ENCODE measurements at places on chromosomes 3 and 15.

DNA sequence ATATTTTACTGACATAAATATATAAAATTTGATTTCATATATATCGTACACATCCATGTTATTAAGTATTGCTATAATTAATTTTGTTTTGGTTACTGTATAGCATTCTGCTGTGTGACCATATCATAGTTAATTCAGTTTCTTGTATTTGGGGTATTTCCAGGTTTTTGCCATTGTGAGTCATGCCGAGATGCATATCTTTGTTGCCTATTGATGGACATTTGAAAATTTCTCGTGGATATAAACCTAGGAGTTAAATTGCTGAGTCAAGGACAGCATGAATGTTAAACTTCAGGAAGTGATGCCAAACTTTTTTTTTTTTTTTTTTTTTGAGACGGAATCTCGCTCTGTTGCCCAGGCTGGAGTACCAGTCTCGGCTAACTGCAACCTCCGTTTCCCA lies 33.7 kb upstream of the GPR171 start:
- no peak for DNase-seq

DNA sequence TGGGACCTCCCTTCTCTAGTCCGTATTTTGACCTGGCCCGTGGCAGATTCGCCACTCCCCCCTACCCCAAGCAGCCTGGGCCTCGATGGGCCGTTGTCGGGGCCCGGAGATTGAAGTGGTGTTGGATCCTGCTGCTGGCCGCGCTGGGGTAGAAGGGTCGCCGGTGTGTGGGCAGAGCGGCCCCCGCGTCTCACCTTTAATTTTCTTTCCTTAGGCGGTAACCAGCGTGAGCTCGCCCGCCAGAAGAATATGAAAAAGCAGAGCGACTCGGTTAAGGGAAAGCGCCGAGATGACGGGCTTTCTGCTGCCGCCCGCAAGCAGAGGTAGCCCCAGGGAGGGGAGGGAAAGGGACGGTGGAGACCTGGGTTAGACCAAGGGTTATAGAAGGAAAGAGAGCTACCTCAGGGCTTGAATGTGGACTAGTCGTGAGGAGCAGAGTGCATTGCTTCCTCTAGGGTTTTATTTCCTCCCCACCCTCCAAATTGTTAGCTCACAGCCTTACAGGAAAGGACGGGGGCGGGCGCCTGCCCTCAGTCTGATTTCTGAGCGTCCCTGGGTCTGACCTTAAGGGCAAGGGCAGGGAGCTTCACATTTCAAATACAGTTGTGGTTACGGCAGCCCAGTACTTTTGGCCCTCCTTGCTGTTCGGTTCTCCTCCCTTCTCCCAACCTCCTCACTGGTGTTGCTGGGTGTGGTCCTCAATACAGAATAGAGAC lies 799 bp downstream of the SERF2 start:
- DNase-seq, result peak; percentile 26

- no peak for DNase-seq
These were observed 15.0 kb downstream of the RNF111 start for GRCh38 chr15:59002418-59002859.

DNA sequence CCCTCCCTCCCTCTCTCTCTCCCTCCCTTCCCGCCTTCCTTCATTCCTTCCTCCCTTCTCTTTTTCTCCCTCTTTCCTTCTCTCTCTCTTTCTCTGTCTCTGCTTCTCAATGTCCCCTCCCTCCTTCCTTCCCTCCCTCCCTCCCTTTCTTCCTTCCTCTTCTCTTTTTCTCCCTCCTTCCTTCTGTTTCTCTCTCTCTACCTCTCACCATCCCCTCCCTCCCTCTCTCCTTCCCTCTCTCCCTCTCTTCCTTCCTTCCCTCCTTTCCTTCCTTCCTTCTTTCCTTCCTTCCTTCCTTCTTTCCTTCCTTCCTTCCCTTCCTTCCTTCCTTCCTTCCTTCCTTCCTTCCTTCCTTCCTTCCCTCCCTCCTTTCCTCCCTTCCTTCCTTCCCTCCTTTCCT lies 504.6 kb downstream of the EPHA3 start:
- DNase-seq, result no peak

DNA sequence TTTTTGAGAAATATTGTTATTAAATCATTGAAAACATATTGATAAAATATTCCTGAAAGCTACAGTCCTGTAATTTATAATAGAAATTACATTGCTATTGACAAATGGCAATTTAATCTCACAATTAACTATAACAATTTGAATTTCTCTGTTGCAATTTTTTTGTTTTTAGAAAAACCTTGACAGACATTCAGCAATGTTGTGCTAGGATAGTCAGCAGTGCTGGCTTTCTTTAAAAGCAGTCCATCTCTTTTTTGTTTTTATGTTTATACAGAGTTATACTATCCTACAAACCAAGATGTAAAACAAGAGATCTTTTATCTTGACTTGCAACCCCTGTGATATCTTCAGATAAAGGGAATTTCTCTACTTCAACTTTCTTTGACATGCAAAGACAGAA lies 93.1 kb downstream of the TUSC7 start:
- DNase-seq, result no peak

DNA sequence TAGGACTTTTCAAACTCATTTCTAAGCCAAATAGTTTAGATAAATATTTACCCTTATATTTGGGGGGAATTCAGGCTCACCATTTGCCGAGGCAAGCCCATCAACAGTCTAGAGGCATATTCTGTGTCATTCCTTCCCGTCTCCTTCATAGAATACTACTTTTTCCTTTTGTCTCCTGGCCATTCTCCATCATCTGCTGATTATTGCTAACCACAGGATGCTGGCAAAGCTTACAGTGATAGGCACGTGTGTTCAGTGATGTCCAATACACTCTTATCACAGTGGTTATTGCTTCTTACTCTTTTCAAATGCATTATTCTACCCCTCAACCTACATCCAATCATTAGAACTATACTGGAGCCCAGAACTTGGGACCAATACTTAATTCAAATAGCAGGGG lies 130.6 kb upstream of the ZBED2 start:
- no peak for DNase-seq

DNA sequence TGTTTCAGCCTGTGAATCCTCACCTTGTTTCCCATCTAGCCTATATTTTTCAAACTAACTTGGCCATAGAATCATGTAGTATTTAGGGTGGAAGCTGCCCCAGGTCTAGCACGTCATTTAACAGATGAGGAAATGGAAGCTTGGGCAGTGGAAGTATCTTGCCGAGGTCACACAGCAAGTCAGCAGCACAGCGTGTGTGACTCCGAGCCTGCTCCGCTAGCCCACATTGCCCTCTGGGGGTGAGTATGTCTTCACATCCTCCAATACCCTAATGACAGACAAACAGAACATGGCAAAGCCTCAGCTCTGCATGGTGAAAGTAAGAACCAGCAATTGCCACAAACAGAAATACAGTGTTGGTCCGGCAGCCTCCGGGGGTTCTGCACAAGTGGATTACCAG lies 2.2 kb upstream of the CCR5 start:
- DNase-seq, result peak; percentile 71

DNA sequence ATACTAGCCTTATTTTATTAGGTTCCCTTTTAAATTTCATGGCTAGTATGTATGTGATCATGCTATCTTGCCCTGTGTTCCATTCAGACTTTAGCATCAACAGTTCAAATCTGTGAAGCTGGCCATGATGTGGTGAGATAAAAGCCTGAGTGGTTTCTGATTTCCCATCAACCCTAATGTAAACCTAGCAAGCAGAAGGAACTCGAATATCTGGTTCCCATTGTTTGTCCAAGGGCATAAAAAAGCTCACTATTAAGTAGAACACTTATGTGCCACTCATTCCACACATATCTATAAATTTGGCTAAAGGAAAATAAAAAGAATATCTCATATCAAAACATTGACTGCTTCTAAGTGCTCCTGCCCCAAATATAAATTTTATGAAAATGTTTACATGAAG lies 311.7 kb downstream of the CADM2 start:
- DNase-seq, result no peak

DNA sequence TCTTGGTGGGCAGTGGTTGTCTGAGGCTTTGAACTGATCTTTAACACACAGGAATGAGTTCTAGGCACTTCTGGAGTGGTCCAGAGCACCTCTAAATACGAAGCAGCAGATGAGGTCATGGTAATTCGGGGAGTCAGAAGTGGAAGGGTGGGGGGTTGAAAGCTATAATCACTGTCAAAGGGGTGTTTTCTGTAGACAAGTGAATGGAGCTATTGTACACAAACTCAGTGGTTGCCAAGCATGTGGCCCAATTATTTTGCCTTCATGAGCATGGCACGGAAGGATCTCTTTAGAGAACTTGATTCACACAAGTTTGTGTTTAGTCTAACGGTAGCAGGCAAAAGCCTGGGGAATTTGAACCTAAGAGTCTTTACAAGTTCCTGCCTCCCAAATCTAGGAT lies 6.3 kb downstream of the FRMD5 start:
- DNase-seq, result no peak

- no peak for DNase-seq
These were observed 80.9 kb downstream of the STT3B start for GRCh38 chr3:31613654-31614053.

GRCh38 chr3:138323971-138324370 lies 5.7 kb downstream of the NME9 start:
- no peak for DNase-seq

- no peak for DNase-seq
These were observed 81.6 kb upstream of the CHMP2B start for GRCh38 chr3:87145553-87145952.

GRCh38 chr3:136535906-136536305 lies 216.3 kb downstream of the STAG1 start:
- DNase-seq, result no peak

DNA sequence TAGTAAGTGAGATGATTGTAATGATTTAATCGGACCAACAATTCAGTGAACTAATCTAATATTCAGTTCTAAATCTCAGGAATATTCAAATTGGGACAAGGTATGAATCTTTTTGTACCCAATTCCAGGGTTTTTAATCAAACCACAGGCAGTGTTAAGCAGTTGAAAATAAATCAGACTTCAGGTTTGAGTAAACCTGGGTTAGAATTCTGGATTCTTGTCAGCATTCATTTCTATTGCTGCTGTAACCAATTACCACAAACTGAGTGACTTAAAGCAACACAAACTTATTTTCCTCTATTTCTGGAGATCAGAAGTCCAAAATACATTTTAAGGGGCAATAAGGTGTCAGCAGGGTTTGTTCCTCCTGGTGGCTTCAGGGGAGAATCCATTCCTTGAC lies 208.4 kb upstream of the ZPLD1 start:
- DNase-seq, result no peak

DNA sequence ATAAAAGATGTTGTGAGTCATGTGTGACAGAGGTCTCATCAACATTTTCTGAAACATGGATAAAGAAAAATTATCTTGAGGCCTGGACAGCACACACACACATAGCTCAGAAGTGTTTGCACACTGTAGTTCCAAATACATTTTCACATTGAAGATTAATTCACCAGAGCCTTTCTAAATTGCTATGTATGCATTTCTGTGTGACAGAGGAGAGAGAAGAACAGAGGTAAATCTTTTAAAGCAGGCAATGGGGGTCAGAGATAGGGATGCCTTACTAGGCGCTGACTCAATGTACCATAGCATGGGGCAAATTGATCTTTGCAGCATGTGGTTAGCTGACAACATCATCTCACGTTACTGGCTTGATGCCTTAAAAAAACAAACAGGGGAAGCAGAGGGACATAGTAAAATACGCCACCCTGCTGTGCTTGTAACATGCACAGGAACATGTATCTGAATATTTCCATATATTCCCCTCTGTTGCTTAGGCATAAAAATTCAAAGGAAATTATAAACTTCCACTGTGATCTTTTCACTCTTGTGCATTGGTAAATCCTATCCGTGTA lies 7.7 kb downstream of the POU1F1 start:
- no peak for DNase-seq

- DNase-seq, result no peak
These were observed 252.5 kb downstream of the THRB start for GRCh38 chr3:24242012-24242698.

DNA sequence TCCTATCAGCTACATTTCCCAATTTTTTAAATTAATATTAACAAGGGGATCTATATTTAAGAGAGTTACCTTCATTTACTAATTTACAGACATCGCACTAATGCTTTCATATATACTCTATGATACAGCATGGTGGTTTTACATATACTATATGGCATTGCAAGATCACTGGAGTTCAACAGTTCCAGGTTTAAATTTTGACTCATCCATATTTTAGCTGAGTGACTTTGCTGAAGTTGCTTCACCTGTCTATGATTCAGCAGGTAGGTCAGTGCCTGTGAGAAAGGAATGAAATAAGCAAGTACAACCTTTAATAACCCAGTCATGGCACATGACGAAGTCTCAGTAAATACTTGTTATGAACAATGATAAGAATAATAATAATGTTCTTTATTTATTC lies 211.1 kb downstream of the P3H2 start:
- no peak for DNase-seq

DNA sequence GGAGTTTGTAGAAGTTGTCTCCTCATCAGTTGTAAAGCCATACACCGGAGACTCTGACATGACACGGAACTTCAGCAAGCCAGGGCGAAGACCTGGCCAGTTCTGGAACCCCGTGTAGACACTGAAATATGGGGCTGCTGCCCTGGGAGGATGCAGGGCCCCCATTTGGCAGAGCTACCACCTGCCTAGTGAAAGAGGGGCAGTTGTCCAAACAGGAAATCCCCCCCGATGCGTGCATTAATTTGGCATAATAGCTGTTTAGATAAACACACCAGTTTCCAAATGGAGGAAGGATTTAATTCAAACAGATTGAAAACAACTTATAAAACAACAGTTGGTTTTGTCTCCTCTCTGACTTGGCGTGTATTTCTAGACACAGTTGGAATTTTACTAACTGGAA lies 357.2 kb downstream of the GABRG3 start:
- no peak for DNase-seq

GRCh38 chr3:101677436-101678286 lies 729 bp upstream of the ZBTB11 start:
- no peak for DNase-seq

GRCh38 chr3:75332794-75333193 lies 331.3 kb upstream of the FRG2C start:
- DNase-seq, result no peak

GRCh38 chr3:177817751-177818150 lies 620.5 kb upstream of the TBL1XR1 start:
- DNase-seq, result no peak

DNA sequence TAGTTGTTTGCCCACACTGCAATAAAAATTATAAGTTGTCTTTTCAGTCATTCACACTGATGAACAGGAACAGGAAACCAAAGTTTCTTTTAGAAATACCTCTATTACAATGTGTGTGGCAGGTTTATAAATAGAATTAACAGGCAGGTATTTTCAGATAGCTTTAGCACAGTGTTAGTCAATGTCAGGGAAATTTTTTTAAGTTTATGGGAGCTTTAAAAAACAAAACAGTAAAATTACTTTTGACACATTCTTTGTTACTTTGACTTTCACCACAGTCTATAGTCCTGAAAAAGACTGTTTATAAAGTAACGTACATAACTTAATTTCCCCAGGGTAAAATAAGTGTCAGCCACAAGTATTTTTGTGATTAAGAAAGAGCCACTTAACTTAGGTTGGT lies 38.1 kb downstream of the SERPINI1 start:
- DNase-seq, result no peak

GRCh38 chr3:140378571-140379340 lies 299.1 kb upstream of the TRIM42 start:
- DNase-seq, result no peak
